ENCODE measurements at places on chromosomes 13 and 19.
A peak's percentile ranks its signal among the peaks of the same experiment; 100 is the strongest.

GRCh38 chr19:28296506-28296905 is 916.4 kb downstream of the UQCRFS1 start:
- H3K4me3 ChIP-seq, result no peak overlapping the region
- no peaks in the 10 kb centered on the region for H3K27me3 ChIP-seq
- no peaks in the 10 kb centered on the region for H3K36me3 ChIP-seq
- H3K4me1 ChIP-seq, result no peaks in the 10 kb centered on the region
- DNase-seq, result no peak
- no peak overlapping the region for H3K27ac ChIP-seq

- no peaks in the 10 kb centered on the region for H3K36me3 ChIP-seq
- no peaks in the 10 kb centered on the region for H3K27me3 ChIP-seq
- no peak overlapping the region for H3K4me3 ChIP-seq
- no peak for DNase-seq
- H3K4me1 ChIP-seq, result no peaks in the 10 kb centered on the region
- H3K27ac ChIP-seq, result no peak overlapping the region
These were observed 42.6 kb downstream of the MRPL57 start for GRCh38 chr13:21219036-21219381.

DNA sequence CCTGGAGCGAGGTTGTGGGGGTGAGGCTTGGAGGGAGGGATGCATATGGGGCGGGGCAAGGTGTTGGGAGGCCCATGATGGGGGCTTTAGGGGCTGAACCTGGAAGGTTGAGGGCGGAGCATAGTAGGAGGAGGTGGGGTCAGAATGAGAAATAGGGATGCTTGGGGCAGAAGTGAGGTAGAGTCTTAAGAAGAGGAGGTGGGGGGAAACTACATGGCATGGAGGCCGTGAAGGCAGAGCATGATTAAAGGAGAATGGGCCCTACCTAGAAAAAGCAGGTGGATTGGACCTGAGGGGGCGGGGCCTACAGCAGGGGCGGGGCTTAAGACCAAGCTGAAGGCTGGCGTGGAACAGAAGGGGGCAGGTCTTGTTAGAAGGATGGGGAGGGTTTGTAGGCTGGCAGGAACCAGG is 799 bp downstream of the NR1H2 start:
- no peaks in the 10 kb centered on the region for H3K27me3 ChIP-seq
- H3K4me1 ChIP-seq, result peaks cover 24% of the 10 kb centered on the region
- no peak for DNase-seq
- H3K36me3 ChIP-seq, result peaks cover 39% of the 10 kb centered on the region

- H3K4me1 ChIP-seq, result no peaks in the 10 kb centered on the region
- no peaks in the 10 kb centered on the region for H3K36me3 ChIP-seq
- H3K27me3 ChIP-seq, result no peaks in the 10 kb centered on the region
- H3K4me3 ChIP-seq, result no peak overlapping the region
- DNase-seq, result no peak
These were observed 126.3 kb upstream of the SLC7A1 start for GRCh38 chr13:29721766-29722165.

DNA sequence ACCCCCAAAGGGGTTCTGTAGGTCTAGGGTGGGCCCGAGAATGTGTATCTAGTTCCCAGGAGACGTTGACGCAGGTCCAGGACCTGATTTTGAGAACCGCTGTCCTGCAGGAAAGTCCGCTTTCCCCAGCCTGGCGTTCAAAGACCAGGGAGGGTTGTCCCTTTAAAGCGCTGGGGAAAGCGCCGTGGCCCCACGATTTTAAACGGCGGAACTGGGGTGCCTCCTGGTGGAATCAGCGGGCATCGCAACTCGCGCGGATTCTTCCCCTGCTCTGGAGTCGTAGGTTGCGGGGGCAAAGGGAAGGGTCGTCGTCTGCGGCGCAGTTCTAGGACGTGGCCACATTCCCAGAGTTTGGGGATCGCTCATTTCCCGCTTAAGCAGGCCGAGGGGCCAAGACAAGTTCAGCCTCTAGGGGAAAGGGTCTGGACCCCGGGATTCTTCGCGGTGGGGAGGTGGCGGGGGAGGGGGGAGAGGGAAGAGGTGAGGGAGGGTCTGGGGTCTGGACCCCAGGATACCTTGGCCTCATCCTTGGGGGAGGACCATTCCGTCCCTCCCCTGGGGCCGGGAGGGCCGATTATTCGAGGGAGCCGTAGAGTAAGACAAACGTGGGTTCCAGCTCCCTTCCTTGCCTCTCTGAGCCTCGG is 7.7 kb downstream of the PNMA8B start:
- H3K27ac ChIP-seq, result no peak overlapping the region
- no peaks in the 10 kb centered on the region for H3K27me3 ChIP-seq
- H3K36me3 ChIP-seq, result no peaks in the 10 kb centered on the region
- peak overlapping the region; percentile 49 for H3K4me3 ChIP-seq
- peak; percentile 96 for DNase-seq

DNA sequence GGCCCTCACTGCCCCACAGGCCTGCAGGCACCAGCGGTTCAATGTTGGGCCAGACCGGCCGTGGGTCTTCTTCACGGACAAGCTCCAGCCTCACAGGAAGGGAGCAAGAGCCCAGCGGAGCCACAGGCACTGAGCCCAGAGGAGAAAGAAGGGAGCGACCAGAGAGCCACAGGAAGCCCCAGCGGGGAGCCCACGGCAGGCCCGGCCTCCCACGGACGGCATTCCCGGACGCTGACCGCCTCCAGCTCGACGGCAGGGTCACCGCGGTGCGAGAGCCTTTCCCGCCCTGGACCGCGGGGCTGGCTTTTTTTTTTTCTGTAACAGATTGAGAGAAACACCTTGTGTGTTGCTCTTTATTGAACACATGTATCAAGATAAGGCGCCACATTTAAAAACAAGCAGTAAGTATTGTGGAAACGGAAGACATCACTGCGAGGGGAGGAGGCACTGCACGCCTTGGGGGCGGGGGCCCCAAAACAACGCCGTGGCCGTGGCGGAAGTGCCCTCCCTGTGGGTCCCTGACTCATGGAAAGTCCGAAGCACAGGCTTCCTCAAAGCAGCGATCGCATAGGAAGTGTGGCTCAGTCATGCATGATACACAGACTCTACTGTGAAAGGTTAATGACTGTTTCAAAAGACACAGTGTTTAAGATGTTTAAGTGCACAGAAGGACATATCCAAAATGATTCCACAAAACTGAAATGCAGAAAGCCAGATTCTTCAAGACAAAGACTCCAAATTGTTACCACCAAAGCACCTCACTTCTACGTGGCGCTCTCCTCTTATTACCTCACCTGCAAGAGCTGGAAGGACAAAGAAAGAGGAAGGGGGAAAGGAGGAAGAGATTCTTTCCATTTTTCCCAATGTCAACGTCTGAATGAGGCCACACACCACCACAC is 3.5 kb downstream of the RASA3 start:
- no peaks in the 10 kb centered on the region for H3K36me3 ChIP-seq
- H3K4me1 ChIP-seq, result peaks cover 57% of the 10 kb centered on the region
- DNase-seq, result no peak
- peak overlapping the region; percentile 29 for H3K4me3 ChIP-seq
- peak overlapping the region; percentile 90 for H3K27ac ChIP-seq

- no peak for DNase-seq
- peaks cover 21% of the 10 kb centered on the region for H3K4me1 ChIP-seq
- no peak overlapping the region for H3K4me3 ChIP-seq
- no peaks in the 10 kb centered on the region for H3K36me3 ChIP-seq
These were observed 94.0 kb downstream of the PCDH9 start for GRCh38 chr13:67136157-67136556.

- no peak overlapping the region for H3K27ac ChIP-seq
- H3K36me3 ChIP-seq, result no peaks in the 10 kb centered on the region
- H3K4me3 ChIP-seq, result no peak overlapping the region
- no peaks in the 10 kb centered on the region for H3K27me3 ChIP-seq
- DNase-seq, result peak; percentile 74
These were observed 105.2 kb upstream of the ZNF492 start for GRCh38 chr19:22528956-22529355.

DNA sequence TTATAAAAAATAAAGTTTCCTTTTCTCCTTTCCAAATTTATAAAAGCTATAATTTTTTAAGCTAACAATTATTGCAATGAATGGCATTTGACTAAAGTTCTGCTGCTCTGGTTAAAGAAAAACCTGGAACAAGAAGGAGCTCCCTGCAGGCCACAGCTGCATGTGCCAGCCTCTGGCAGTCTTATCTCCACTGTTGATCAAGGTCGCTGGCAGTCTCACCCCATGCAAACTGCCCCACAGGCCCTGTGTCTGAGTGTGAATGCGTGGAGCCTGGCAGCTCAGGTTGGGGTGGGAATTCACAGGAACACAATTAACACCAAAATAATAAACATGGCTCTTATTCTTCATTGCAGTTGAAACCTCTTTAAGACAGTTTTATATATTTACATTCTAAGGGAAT is 30.2 kb upstream of the FREM2 start:
- no peak overlapping the region for H3K4me3 ChIP-seq
- H3K27me3 ChIP-seq, result no peaks in the 10 kb centered on the region
- no peaks in the 10 kb centered on the region for H3K4me1 ChIP-seq

- no peak overlapping the region for H3K4me3 ChIP-seq
- DNase-seq, result no peak
- H3K27ac ChIP-seq, result peak overlapping the region; percentile 38
These were observed 2.3 kb upstream of the DOCK6 start for GRCh38 chr19:11264452-11265176.

GRCh38 chr13:47418206-47418920 is 521.5 kb upstream of the HTR2A start:
- no peaks in the 10 kb centered on the region for H3K36me3 ChIP-seq
- H3K4me1 ChIP-seq, result no peaks in the 10 kb centered on the region
- no peak for DNase-seq

DNA sequence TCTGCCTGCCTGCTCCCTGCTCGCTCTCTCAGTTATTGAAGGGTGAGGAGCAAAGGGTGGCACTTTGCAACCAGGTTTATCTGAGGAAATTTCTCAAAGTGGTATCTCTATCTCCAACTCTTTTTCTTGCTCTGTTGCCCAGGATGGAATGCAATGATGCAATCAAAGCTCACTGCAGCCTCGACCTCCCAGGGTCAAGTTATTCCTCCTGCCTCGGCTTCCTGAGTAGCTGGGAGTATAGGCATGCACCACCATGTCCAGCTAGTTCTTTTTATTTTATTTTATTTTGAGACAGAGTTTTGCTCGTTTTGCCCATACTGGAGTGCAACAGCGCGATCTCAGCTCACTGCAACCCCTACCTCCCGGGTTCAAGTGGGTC is 4.9 kb downstream of the ACTMAP start:
- DNase-seq, result no peak
- peaks cover 45% of the 10 kb centered on the region for H3K4me1 ChIP-seq
- H3K4me3 ChIP-seq, result no peak overlapping the region
- H3K36me3 ChIP-seq, result peaks cover 3% of the 10 kb centered on the region
- H3K27me3 ChIP-seq, result no peaks in the 10 kb centered on the region

DNA sequence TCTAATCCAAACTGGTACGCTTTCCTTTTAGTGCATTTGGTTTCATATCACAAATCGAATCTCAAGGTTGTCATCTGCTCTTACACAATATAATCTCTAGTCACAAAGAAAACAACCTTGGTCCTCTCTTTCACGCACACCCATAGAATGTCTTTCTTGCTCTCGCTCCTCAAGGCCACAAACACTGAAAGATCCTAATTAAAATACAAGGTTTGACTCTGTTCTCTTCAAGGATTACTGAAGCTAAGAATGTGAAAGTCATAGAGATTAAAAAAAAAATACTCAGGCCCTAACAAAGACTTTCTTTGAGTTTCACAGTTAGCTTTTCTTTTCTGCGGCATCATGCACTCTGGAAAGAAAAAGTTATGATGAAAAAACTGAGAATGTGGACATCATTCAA is 891.5 kb downstream of the EFNB2 start:
- H3K4me3 ChIP-seq, result no peak overlapping the region
- H3K4me1 ChIP-seq, result no peaks in the 10 kb centered on the region
- no peaks in the 10 kb centered on the region for H3K27me3 ChIP-seq
- DNase-seq, result no peak

GRCh38 chr19:7692417-7693088 is 9.4 kb downstream of the FCER2 start:
- no peak overlapping the region for H3K4me3 ChIP-seq
- no peak overlapping the region for H3K27ac ChIP-seq
- no peaks in the 10 kb centered on the region for H3K4me1 ChIP-seq
- H3K36me3 ChIP-seq, result no peaks in the 10 kb centered on the region

DNA sequence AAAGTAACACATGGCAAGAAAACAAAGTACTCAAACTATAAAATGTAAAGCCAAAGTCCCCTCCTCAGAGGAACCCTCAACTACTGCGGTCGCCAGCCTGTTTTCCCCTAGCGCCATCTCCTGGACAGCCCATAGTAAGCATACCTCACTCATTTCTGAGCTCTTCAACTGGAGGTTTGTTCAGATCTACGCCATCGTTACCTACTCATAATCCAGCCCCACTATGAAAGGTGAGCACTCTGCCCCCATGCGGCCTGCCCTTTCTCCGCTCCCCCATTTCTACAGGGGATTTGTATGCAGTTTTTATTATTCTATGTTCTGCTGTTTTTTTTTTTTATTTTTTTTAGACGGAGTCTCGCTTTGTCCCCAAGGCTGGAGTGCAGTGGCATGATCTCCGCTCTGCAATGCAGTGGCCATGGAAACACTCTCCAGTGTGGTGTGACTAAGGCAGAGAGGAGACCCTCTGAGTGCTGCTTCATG is 26.2 kb downstream of the OPA3 start:
- peaks cover 11% of the 10 kb centered on the region for H3K36me3 ChIP-seq
- H3K4me3 ChIP-seq, result no peak overlapping the region
- DNase-seq, result no peak
- H3K4me1 ChIP-seq, result peaks cover 12% of the 10 kb centered on the region
- no peaks in the 10 kb centered on the region for H3K27me3 ChIP-seq

- no peaks in the 10 kb centered on the region for H3K27me3 ChIP-seq
- no peak overlapping the region for H3K27ac ChIP-seq
- H3K4me1 ChIP-seq, result no peaks in the 10 kb centered on the region
- no peak overlapping the region for H3K4me3 ChIP-seq
These were observed 723.8 kb downstream of the UQCRFS1 start for GRCh38 chr19:28489126-28489660.

- no peaks in the 10 kb centered on the region for H3K36me3 ChIP-seq
- peaks cover 56% of the 10 kb centered on the region for H3K27me3 ChIP-seq
- no peak overlapping the region for H3K4me3 ChIP-seq
- peaks cover 29% of the 10 kb centered on the region for H3K4me1 ChIP-seq
- H3K27ac ChIP-seq, result no peak overlapping the region
These were observed 9.3 kb downstream of the PDX1 start for GRCh38 chr13:27928805-27929753.

GRCh38 chr13:30026909-30027308 is 176.5 kb upstream of the UBL3 start:
- H3K36me3 ChIP-seq, result no peaks in the 10 kb centered on the region
- no peak overlapping the region for H3K27ac ChIP-seq
- H3K4me3 ChIP-seq, result no peak overlapping the region
- H3K4me1 ChIP-seq, result no peaks in the 10 kb centered on the region

GRCh38 chr19:30068528-30069395 is 126.7 kb downstream of the URI1 start:
- no peak overlapping the region for H3K27ac ChIP-seq
- DNase-seq, result no peak
- no peak overlapping the region for H3K4me3 ChIP-seq
- H3K4me1 ChIP-seq, result no peaks in the 10 kb centered on the region

- no peaks in the 10 kb centered on the region for H3K4me1 ChIP-seq
- no peaks in the 10 kb centered on the region for H3K27me3 ChIP-seq
- H3K36me3 ChIP-seq, result peaks cover 37% of the 10 kb centered on the region
- no peak for DNase-seq
- H3K4me3 ChIP-seq, result no peak overlapping the region
These were observed 17.7 kb downstream of the METTL21C start for GRCh38 chr13:102677122-102677521.

Measured in esophagus muscularis mucosa (tissue), 4 donors.